ENCODE measurements at places on chromosomes 5 and 9. TPM values are rescaled to one million over a fixed set of nuclear protein-coding genes. Genes with fewer than 3 reads are reported as not detected.

The HMMR gene
- total RNA-seq, result 1.4 TPM

- H3K27me3 ChIP-seq, result no peaks in the 10 kb centered on the region
- no peaks in the 10 kb centered on the region for H3K36me3 ChIP-seq
- DNase-seq, result no peak
- no peak overlapping the region for H3K27ac ChIP-seq
- H3K4me3 ChIP-seq, result no peak overlapping the region
Measured at GRCh38 chr5:128815201-128815600, 150.1 kb upstream of the SLC27A6 start.

DNA sequence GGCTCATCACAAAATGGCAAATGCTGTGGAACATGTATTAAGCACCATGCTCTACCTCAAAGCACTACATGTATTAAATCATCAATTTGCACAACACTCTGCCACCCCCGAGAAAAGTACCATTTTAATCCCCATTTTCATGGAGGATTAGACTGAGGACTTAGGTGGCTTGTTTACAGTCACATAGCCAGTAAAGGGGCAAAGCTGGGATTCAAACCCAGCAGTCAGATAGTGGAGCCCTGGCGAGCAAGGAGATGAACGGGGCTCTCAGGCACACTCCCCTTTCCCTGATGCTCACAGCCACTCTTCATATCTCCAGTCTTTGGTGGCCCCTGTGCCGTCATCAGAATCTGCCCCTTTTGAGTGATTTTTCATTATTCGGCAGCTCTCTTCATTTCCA, 262.9 kb downstream of the DIRAS2 start:
- no peak overlapping the region for H3K4me3 ChIP-seq
- no peaks in the 10 kb centered on the region for H3K27me3 ChIP-seq
- no peak overlapping the region for H3K27ac ChIP-seq
- no peaks in the 10 kb centered on the region for H3K36me3 ChIP-seq
- H3K4me1 ChIP-seq, result no peaks in the 10 kb centered on the region

GRCh38 chr5:103145196-103145595, 25.1 kb downstream of the PPIP5K2 start:
- H3K27ac ChIP-seq, result no peak overlapping the region
- no peak for DNase-seq
- no peak overlapping the region for H3K4me3 ChIP-seq
- H3K36me3 ChIP-seq, result peaks cover 37% of the 10 kb centered on the region
- no peaks in the 10 kb centered on the region for H3K4me1 ChIP-seq

GRCh38 chr5:138257583-138257982, 16.8 kb downstream of the GFRA3 start:
- no peak overlapping the region for H3K4me3 ChIP-seq
- H3K27me3 ChIP-seq, result no peaks in the 10 kb centered on the region
- H3K27ac ChIP-seq, result no peak overlapping the region
- no peak for DNase-seq
- H3K36me3 ChIP-seq, result no peaks in the 10 kb centered on the region

The ST6GALNAC4 gene
- total RNA-seq, result 24.3 TPM

The P4HA2 gene
- total RNA-seq, result 12.5 TPM

GRCh38 chr9:7636838-7637467, 162.6 kb downstream of the DMAC1 start:
- no peak overlapping the region for H3K4me3 ChIP-seq
- DNase-seq, result no peak
- H3K4me1 ChIP-seq, result no peaks in the 10 kb centered on the region
- no peak overlapping the region for H3K27ac ChIP-seq
- no peaks in the 10 kb centered on the region for H3K36me3 ChIP-seq

DNA sequence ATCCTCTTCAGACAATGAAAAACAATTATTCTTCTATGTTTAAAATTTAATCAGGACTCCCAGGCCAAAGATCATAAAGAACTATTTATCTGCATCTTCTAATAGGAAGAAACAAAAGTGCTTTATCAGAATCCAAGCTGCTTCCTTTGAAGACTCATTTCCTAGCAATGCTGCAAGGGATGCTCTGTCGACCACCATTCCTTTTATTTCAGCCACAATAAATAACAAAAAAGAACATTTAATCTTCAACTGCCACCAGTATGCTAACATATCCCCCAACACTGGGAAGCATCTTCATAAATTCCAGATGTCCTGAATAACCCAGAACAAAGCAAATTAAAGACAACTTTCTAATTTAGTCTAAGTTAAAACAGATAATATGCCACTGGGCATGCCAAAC, 68.7 kb downstream of the PKD2L2 start:
- H3K27ac ChIP-seq, result no peak overlapping the region
- no peak for DNase-seq
- peaks cover 23% of the 10 kb centered on the region for H3K4me1 ChIP-seq
- no peak overlapping the region for H3K4me3 ChIP-seq
- no peaks in the 10 kb centered on the region for H3K27me3 ChIP-seq
- no peaks in the 10 kb centered on the region for H3K36me3 ChIP-seq

DNA sequence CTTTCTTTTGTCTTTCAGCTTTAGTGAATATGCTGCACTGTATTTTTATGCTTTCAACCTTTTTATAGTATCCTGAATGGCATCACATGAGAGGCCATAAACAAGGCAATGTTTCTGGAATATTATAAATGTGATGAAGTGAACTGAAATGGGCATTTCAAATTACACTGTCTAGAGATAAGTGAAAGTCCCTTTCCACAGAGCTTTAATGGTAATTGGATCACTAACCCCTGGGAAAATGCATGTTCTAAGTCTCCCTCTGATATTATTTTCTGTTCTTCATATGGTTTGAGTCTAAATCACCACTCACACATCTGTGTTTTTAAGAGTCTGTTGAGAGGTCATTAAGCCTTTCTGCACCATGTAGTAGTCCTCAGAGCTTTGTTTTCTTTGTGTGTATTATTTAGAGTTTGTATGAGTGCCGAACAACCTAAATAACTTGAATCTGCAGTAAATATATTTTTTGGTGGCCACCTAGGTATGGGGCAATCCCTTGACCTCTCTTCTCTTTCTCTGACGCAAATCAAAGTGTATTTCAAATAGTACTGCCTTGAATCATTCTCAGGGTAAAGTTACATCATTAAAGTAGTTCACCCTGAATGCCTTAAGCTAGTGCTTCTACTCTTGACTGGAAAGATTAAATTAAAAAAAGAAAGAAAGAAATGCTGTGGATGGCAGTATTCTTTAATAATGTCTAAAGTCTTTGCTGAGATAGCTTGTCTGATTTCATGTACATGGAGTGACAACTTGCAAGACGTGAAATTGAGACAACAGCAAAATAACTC, 1931.0 kb upstream of the CDH6 start:
- no peaks in the 10 kb centered on the region for H3K4me1 ChIP-seq
- H3K36me3 ChIP-seq, result no peaks in the 10 kb centered on the region
- H3K27me3 ChIP-seq, result no peaks in the 10 kb centered on the region
- no peak overlapping the region for H3K27ac ChIP-seq
- no peak for DNase-seq
- no peak overlapping the region for H3K4me3 ChIP-seq

The CCIN gene
- total RNA-seq, result not detected

DNA sequence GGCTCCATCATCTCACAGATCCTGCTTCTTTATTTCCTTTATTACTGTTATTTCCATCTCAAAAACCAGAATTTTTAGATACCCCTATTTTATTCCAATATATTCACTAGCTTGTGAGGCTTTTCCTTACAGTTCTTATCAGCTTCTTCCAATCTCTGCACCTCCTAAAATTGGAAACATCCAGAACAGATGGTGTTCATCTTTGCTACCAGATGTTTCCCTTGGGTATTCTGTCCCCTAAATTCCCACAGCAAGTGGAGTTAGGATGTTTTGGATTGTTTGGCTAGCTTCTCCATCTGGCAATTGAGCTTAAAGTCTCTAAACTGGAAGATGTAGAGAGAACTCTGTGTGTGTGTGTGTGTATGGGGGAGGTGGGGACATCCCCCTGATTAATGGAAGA, 580.4 kb downstream of the DTWD2 start:
- no peaks in the 10 kb centered on the region for H3K27me3 ChIP-seq
- no peaks in the 10 kb centered on the region for H3K4me1 ChIP-seq
- DNase-seq, result no peak
- no peak overlapping the region for H3K27ac ChIP-seq

The DOK3 gene
- total RNA-seq, result 5.4 TPM

The ABO gene
- total RNA-seq, result 0.37 TPM

- DNase-seq, result no peak
- peaks cover 28% of the 10 kb centered on the region for H3K4me1 ChIP-seq
Measured at GRCh38 chr9:14170973-14171596, 142.9 kb downstream of the NFIB start.

DNA sequence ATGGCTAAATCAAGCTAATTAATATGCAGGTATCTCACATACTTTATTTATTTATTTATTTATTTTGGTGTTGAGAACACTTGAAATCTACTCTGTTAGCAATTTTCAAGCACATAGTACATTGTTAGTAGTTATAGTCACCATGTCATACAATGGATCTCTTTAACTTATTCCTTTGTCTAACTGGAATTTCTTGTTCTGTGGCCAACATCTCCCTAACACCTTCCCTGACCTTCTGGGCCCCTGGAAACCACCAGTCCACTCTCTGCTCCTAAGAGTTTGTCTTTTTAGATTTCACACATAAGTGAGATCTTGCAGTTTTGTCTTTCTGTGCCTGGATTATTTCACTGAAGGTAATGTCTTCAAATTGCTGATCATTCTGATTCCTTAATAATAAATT, 229.1 kb downstream of the SEMA5A start:
- DNase-seq, result no peak
- no peaks in the 10 kb centered on the region for H3K27me3 ChIP-seq
- no peaks in the 10 kb centered on the region for H3K36me3 ChIP-seq
- no peak overlapping the region for H3K4me3 ChIP-seq
- H3K4me1 ChIP-seq, result no peaks in the 10 kb centered on the region

DNA sequence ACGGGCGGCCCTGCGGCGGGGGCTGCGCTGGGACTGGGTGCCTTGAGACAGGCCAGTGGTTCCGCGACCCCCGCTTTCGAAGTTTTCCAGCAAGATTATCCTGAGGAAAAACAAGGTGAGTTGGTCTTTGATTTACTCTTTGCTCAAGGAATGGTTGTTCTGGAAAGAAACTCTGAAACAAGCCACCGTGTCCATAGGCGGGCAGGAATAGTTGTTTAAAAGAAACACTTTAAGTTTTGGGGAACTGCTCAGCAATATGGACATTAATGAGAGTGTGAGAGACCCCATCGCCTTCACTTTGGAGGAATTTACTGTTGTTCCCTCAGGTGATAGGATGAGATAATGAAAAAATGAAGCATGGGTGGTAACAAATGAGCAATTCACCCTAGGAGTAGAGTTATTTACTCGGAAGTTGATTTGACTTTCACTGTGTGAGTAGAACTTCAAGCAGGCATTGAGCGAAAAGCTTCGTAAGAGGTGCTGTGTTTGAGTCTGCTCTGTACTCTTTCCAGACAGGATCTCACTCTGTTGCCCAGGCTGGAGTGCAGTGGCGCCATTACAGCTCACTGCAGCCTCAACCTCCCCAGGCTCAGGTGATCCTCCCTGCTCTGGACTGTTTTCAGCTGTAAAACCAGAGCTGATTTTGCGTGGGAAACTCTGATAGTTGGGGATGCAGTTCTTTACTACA, 1.1 kb downstream of the DMRTA1 start:
- no peaks in the 10 kb centered on the region for H3K36me3 ChIP-seq
- no peaks in the 10 kb centered on the region for H3K27me3 ChIP-seq
- H3K27ac ChIP-seq, result peak overlapping the region; percentile 83
- DNase-seq, result no peak
- H3K4me3 ChIP-seq, result peak overlapping the region; percentile 87

DNA sequence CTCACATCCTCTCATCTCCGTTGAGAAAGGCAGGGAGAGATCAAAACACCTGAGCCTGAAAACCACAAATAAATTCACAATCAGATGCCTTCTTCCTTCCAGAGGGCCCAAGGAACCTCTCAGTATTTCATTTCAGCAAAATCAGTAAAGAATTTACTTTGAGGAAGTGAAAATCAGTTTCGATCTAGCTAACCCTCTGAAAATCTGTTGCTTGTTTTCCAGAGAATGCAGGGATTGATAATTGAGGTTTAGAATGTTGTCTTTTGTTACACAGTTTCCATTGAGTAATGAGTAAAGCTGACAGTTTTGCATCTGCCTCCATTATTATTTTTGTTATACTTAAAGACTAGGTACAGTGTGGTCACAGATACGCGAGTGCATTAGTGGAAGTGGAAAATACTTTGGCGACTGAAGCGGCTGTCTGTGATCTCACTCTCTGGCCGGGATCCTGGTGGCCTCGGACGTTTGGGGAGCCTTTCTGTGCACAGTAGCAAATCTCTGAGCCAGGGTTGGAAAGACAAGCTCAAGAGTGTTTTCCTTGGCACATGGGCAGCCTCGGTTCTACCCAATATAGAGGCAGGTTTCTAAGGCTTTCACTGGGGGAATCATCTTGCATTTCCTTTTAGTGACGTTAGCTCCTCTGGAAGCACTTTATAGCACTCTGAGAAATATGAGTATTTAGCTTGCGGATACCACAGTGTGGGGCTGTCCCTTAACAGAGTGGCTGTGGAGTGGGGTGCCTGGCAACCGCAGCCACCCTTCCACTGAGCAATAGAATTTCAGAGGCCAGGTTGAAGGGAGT, 32.2 kb upstream of the ANGPTL2 start:
- no peaks in the 10 kb centered on the region for H3K27me3 ChIP-seq
- H3K4me3 ChIP-seq, result peak overlapping the region; percentile 29
- peak overlapping the region; percentile 76 for H3K27ac ChIP-seq

- peaks cover 24% of the 10 kb centered on the region for H3K4me1 ChIP-seq
- no peak overlapping the region for H3K27ac ChIP-seq
- no peak overlapping the region for H3K4me3 ChIP-seq
Measured at GRCh38 chr9:20357037-20357432, 265.3 kb downstream of the MLLT3 start.

The CD72 gene
- total RNA-seq, result 0.62 TPM

The FAM151B gene
- total RNA-seq, result 1.2 TPM

DNA sequence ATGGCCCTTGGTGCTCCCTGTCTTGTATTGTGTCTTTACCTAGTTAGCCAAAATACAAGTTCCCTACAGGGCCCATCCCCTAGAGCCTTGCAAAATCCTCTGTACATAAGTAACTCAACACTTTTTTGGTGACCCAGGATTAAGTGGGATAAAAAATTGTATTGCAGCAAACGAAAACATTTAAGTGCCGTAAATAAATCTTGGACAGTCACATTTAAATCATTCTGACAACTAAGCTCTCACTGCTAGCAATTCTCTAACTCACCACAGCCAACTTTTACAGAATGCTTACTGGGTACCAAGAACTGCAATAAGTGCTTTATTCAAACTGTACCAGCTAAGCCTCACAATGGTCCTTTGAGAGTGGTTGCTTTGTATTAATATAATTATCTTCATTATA, 56.6 kb downstream of the GNAQ start:
- peaks cover 4% of the 10 kb centered on the region for H3K36me3 ChIP-seq
- H3K4me1 ChIP-seq, result peaks cover 28% of the 10 kb centered on the region
- DNase-seq, result no peak

- no peak overlapping the region for H3K27ac ChIP-seq
- DNase-seq, result no peak
- no peaks in the 10 kb centered on the region for H3K36me3 ChIP-seq
- H3K27me3 ChIP-seq, result no peaks in the 10 kb centered on the region
- no peak overlapping the region for H3K4me3 ChIP-seq
- no peaks in the 10 kb centered on the region for H3K4me1 ChIP-seq
Measured at GRCh38 chr5:60259730-60260129, 366.2 kb upstream of the PDE4D start.

Data from psoas muscle (tissue), 8 donors.